ENCODE measurements at places on chromosomes 7 and 10.
A peak's percentile ranks its signal among the peaks of the same experiment; 100 is the strongest.

DNA sequence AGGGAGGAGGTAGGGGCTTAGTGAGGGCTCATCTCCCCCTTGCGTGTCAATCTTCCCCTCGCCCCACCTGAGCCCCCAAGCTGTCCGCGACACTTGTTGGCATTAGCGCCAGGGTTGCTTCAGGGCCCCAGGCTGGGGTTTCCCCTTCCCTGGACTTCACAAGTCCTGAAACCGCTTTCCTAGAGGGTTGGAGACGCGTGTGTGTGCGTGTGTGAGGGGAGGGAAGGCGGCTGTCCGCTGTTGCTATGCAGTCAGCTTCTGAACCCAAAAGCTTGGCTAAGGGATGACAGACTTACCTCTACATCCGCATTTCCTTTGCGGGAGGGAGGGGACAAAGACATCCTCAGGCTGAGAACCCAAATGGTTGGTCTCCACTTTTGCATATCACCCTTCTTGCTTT is 803 bp downstream of the GOLGA7B start:
- no peak for DNase-seq

DNA sequence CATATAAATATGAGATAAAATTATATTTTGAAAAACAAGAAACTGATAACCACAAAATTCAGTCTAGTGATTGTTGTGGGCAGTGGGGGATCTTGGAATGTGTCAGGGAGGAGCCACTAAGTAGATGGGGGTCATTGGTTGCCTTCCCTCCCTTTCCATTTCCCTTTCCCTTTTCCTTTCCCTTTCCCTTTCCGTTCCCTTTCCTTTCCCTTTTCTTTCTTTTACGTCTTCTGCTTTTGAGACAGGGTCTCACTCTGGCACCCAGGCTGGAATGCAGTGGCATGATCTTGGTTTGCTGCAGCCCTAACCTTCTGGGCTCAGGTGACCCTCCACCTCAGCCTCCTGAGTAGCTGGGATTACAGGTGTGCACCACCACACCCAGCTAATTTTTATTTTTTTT is 51.0 kb downstream of the DYNC2I1 start:
- DNase-seq = no peak

DNA sequence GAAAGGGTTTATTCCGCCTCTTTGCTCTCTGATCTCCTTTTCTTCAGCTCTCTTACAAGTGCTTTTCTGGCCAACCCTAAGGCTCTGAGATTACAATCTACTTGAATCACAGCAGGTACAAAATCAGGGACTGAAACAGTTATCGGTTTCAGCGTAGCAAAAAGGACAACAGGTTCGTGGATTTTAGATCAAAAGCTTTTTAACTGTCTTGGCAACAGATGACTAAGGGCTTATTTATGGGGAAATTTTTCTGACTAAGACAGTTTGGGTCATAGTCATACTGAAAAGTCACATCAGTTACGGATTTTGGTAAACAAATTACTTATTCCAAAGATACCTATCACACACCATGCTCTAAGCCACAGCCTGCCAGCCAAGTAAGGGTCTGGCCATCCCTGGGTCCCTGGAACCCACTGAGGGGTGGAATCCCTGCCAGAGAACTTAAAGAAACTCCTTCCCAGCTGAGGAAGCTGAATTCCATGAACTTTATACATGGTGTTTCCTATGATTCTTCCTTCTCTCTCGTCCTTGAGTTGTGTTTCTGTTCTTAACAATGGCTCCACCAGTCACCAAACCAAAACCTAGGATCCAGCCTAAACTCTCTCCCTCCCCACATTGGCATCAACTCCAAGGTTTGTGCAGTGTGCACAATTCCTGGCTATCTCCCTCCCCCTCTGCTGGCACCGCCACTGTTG is 169.3 kb downstream of the FAM107B start:
- peak; percentile 71 for DNase-seq

- no peak for DNase-seq
These were observed 327.2 kb downstream of the GALNT17 start for GRCh38 chr7:71459132-71459531.

- DNase-seq = peak; percentile 65
These were observed 1106.2 kb downstream of the NRG3 start for GRCh38 chr10:82981137-82981723.

GRCh38 chr10:24206926-24207325 is 2.0 kb upstream of the KIAA1217 start:
- DNase-seq = no peak

DNA sequence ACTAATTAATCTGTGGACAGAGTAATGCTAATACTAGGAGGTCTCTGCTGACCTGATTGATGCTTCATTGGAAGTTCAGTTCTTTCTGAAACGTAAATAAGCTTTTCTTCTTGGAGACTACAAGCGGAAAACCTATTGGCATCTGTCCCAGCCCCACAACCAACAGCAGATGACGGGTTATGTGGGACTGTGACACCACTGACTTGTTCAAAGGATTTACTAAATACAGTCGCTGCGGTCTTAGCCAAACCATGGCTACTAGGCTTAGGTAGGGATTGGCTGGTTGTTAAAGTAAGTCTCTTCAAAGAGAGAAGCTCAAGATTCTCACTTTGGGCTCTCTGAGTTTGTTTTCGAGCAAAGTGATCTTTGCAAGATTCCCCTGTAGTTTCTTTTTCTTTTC is 68.3 kb downstream of the HYCC1 start:
- DNase-seq = no peak

- DNase-seq = no peak
These were observed 448.7 kb upstream of the POM121L12 start for GRCh38 chr7:52586704-52587103.

- no peak for DNase-seq
These were observed 35.9 kb downstream of the FZD1 start for GRCh38 chr7:91299952-91300775.

- no peak for DNase-seq
These were observed 45.8 kb downstream of the XPNPEP1 start for GRCh38 chr10:109877546-109877945.

DNA sequence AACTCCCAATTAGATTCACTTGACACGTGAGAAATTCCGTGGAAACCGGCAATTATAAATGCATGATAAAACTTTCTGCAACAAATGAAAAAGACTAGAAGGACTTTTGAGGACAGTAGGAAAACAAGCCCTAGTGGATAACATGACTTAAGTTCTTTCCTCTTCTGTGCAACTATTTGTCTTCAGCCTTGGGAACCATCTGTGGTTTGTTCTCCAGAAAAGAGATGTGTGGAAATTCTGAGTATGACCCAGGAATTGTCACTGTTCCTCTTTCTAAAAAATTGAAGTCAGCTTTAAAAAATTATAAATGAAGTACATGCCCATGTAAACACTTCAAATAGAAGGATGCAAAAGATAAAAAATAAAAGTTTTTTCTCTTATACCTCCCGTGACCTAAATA is 128.6 kb upstream of the SVIL start:
- DNase-seq = no peak

DNA sequence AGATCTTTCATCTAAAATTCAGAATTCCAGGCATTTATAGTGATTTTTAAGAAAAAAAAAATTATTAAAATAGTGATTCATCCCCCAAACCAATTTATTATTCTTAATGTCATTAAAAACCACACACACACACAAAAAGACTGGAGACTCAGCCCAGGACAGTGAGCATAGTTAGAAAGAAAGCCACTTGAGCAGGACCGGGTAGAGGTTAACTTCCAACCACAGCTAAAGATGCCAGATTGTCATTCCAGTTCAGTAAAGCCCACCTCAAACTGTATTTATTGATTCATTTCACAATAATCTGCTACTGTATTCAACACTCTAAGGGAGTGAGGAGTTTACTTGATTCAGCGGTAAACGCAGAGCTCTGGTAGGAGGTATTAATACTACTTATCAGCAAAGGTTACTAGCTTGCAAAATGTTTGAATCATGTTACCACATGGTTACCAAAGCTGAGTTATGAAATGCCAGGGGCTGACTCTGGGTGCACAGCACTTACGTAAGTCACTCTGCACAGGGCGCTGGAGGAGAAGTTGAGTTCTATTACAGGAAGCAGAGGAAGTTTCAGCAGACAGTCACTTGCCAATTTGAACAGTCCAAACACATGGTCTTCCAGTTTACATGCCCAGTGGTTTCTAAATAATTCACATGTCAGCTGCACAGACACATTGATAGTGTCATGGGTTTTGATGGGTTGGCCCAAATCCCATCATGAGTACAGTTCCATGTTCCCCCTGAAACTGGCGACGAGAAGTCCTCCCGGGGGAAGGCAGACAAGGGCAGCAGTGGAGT is 64.6 kb downstream of the KLF6 start:
- peak; percentile 64 for DNase-seq

- peak; percentile 11 for DNase-seq
These were observed 1043.2 kb upstream of the C7orf33 start for GRCh38 chr7:147547252-147547897.

GRCh38 chr7:144759653-144760052 is 76.2 kb downstream of the TPK1 start:
- no peak for DNase-seq

DNA sequence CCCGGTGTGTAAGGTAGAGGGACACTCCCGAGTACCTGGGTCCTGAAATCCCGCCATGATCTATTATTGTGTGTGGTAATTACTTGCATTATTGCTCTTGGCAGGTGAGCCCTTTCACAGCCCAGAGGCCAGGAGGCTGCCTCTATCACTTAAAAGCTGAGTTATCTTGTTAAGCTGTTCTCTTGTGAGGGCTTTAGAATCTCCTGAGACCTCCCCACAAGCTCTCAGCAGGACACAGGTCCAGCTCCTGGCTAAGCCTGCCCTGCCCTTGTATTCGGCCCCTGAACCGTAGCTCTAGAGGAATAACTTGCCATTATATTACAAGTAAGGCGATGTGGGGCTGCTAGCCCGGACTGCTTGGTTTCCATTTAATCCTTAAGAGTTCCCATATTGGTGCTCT is 13.9 kb downstream of the SND1 start:
- DNase-seq = no peak

DNA sequence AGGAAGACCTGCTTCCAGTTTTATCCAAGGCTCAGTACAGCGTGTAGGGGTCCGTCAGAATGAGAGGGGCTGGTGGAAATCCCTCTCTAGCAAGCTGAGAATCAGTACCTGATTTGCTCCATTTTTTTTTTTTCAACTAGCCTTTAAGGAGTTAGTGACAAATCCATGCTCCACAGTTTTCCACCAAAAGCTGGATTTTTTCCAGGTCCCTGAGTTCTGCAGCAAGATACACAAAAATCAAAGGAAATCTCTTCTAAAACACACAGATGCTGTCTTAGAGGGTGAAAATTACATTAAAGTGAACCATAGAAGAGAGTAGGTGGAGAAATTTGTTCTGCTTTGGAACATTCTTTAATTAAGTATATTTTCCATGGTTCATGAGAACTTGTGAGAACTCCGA is 30.4 kb downstream of the MDFIC start:
- no peak for DNase-seq

DNA sequence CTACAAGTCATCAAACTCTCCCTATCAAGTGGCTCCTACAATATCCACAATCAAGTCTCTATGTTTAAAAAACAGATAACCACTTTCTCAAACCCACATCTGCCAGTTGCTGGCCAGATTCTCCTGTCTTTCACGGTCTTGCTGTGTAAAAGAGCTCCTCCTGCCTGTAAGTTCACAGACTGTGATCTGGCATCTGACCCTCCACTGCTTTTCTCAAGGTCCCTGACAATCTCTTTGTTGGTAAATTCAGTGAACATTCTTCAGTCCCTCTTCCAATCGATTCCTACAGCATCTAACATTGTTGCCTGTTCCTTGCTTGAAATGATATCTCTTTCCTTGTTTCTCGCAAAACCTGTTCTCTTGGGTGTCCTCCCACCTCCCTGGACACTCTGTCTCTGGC is 18.5 kb upstream of the LMOD2 start:
- DNase-seq = no peak

DNA sequence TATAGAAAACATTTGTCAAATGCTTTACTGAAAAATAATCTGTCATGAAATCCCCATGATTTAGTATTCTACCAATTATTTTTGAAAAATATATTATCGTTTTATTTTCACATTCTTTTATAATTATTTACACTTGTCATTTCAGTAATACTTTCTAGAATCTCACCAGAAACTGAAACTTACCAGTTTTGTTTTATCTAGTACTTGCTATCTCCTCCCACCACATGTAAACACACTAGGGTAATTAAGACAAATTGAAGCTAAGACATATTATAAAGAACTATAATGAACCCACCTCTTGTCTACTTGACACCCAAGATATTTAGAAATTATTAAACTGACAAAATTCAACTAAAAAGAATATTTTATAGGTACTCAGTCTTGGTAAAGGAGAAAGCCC is 51.5 kb upstream of the GRM3 start:
- DNase-seq = no peak

DNA sequence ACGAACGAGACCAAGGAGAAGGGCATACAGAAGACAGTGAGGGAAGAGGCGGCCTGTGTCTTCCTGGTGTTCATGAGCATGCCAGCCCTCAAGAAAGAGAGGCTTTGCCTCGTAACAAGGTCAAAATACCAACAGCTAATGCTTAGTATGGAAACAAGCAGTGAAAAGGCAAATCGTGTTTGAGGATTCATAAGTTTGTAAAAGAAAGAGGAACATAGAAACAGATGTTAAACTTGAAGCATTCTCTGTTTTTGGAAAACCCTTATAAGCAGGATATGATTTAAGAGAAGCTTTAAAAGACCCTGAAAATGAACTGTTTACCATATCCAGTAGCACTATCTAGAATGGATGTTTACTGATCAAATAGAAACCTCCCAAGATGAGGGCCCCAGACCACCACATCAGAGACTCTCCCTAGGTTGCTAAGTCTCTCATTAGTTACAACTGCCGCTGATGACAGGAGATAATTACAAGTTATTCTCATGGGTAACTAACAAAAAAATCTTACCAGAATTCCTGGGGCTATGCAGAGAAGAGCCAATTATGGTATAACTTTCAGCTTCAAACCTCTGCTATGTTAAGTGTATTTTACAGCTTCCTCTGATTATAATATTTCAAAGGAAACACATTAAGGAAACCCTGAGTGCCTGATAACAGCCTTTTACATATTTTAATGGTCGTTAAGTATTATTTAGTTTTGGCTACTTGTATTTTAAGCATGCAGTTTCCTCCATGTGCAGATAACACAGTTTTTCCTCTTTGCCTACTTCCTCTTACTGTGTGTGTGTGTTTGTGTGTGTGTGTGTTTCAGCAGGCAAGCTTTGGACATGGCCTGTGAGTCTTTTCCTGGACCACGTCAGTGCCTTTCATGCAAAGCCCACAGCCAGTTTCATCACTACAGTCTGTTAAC is 17.9 kb downstream of the JCAD start:
- DNase-seq = no peak

GRCh38 chr10:58859526-58859925 is 316.9 kb upstream of the PHYHIPL start:
- no peak for DNase-seq

DNA sequence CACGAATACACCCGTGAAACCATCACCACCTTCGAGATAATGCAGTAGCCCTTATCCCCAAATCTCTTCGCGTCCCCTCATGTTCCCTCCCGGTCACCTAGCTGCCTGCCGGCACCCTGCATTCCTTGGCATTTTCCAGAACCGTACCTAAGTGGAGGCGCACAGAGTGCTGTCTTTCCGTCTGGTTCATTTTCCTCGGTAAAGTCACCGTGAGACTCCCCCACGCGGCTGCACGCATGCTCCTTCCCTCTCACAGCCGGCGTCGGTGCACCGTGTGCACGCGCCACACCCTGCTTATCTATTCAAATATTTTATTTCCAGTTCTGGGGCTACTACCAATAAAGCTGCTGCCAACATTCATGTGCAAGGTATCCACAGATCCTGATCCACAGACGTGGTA is 65.5 kb upstream of the NKX6-2 start:
- DNase-seq = no peak

Data from foreskin keratinocyte (primary cell).